ENCODE measurements at places on chromosomes 5 and 9.

DNA sequence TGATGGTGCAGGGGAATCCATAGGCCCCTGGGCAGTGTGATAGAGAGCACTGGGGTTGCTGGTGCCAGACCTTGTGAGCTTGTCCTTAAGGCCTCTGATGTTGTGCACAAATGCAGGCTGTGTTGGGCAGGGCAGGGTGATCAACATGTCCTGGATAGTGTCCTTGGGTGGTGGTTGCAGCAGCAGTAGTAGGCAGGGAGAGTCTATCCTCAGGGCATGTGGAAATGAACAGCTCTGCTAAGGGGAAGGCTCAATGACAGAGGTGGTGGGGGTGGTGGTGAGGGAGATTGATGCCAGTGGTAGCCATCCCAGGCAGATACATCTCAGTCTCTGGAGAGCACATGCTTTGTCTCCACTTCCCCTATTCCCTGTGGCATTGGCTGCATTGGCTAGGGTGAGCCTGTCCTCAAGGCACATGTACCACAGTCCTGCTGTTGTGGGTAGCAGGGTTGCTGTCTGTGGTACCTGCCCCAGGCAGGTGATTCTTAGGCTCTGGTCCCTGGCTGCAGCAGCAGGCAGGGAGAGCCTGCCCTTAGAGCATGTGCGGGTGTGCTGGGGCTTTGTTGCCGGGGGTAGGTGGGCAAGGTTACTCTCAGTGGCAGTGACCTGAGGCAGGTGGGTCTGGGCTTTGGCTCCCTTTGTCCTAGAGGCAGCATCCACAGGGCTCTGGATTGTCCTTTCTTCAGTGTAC is 111.1 kb downstream of the WDR70 start:
- no peak for DNase-seq

DNA sequence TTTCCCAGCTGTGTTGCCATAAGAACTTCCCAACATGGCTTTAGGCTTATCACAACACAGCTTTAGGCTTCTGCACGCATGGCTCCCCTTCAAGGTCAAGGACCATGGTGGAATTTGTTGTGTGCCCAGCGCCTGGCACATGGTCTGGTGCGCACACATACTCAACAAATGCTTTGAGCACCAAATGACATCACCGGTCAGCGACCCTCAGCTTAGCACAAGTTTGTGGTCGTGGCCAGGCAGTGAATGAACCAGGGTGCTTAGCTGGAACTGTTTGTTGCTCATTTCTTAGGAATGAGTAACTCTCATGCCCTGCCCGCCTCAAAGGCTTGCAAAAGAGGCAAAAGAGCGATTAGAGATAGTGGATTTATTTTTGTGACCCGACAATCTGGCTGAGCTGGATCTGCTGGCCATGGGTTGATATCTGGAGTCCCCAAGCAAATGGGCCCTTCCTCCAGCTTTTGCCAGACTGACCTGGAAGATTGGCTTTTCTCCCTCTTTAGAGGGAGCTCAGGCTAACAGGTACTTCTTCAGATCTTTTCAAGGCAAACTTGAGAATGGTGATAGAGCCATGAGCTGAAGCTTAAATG is 58.9 kb downstream of the DAP start:
- peak; percentile 4 for DNase-seq

GRCh38 chr5:81251922-81252321 is 18.8 kb downstream of the CKMT2 start:
- no peak for DNase-seq

DNA sequence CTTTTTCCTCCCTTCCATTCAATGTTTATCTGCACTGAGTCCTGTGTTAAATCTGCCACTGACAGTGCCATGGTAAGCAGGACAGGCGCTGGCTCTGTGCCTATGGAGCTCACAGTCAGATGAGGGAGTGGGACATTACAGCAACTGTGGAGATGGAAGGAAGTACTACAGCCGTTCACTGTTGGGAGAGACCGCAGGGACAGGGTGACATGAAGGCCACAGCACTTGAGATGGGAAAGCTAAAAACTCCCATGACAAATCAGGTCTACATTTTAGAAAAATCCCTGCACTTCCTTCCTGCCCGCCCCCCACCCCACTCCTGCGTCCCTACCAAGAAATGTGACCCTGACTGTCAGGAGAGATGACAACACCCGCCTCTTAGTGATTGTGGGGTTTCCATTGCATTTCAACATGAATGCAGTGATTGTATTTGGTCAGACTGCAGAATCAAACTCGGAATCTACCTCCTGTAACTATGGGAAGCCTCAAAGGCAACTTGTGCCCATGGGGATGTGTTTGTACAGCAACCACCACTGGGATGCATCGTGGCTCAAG is 56.4 kb downstream of the GTF3C4 start:
- DNase-seq = no peak

GRCh38 chr9:133667759-133668450 is 31.7 kb downstream of the DBH start:
- no peak for DNase-seq

DNA sequence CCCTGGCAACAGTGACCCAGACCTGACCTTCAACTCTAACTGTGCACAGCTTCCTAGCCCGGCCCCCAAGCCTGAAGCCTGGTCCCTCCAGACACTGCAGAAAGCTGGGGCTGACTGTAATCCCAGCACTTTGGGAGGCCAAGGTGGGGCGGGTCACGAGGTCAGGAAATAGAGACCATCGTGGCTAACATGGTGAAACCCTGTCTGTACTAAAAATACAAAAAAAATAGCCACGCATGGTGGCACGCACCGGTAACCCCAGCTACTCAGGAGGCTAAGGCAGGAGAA is 35.9 kb downstream of the ADAMTS2 start:
- no peak for DNase-seq

- no peak for DNase-seq
These were observed 27.9 kb upstream of the MGAT1 start for GRCh38 chr5:180830253-180831138.

DNA sequence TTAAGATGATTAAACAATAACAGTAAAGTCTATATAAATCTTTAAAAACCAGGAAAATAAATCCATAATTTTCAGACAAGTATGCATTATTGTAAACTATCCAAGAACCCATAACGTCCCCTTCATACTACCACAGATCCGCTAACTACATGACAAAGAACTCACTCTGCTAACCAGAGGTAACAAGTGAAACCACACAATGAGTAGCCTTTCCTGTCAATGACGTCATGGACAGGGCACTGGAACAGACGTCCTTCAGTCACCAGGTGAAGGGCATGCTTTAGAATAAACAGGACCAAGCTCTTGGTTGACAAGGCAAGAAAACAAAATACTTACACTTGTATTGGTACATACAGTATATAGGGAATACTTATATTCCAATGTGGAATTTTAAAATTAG is 45.2 kb downstream of the RNF130 start:
- no peak for DNase-seq

GRCh38 chr5:81754621-81755020 is 3.7 kb upstream of the SSBP2 start:
- no peak for DNase-seq

DNA sequence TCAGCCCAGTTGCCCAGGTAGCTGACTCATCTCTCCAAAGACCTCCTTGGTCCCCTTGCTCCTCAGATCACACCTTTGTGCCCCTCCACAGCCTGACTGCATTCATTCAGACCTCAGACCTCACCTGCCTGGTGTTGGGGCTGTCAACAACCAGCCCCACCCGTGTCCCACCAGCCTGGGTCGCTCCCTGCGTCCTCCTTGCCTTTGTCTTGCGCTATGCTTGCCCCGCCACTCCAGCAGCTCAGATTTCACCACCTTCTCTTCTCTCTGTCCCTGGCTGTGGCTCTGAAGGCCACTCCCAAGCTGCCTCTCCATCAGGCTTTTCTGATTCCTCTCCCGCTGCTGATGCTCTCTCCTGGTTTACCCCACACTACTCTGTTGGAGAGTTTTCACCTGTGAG is 103.5 kb downstream of the MVB12B start:
- no peak for DNase-seq

All from renal pelvis (tissue), 12 donors.